ENCODE measurements at places on chromosomes 7 and 10.
A peak's percentile ranks its signal among the peaks of the same experiment; 100 is the strongest.

- ATAC-seq: no peak
Observed at GRCh38 chr7:135321556-135321955, 87.9 kb downstream of the STRA8 start.

DNA sequence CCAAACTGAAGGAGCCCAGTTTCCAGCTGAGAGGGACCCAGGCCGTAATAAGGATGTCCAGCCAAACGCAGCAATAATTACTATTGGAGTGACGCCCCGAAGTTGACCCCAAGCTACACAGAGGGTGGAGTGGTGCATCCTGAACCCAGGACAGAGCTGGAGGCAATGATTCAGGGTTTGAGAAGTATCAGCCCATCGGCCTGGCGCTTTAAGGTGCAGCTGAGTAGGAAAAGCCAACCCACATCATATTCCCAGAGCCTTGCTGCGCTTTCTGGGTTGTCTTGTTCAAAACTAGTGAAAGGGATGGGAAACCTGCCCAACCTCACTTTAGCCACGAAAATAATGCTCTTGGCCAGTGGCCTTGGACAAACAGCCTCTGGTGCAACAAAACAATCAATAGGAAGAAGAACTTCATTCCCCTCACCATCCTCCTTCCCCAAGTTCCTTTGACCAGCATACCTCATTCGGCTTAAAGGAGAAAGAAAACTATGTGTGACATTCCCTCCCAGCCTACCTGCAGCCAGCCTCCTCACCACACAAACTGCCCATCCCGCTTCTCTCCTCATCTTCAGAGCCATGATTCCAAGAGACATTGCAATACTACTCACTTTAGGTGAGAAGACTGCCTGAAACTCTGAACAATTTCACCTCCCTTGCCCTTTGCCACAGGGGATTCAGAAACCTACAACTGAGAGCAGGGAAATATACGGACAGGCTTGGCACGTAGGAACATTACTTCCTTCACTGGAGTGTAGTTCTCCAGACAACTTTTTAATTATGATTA is 217.2 kb upstream of the MKLN1 start:
- no peak for ATAC-seq

- no peak for ATAC-seq
Observed at GRCh38 chr10:69570050-69570816, 3.0 kb downstream of the NEUROG3 start.

- ATAC-seq: no peak
Observed at GRCh38 chr7:49150486-49150885, 226.1 kb downstream of the CDC14C start.

DNA sequence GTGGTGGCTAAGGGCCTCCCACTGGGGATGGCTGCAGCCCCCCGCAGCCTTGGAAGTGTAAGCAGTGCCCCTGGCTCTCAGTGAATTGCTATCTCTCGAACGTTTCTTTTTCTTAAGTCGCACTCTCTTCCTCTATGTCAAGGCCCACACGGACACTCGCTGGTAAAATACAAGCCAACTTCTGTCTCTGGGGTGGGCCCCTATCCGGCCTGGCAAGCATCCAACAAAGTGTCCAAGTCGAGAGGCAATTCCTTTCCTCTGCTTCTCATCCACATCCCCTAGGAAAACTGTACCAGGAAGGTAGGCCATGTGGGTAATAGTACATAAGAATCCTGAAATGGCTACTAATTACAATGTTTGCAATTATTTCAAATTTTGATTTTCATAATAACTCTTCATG is 194.9 kb upstream of the MGMT start:
- ATAC-seq: no peak

- ATAC-seq: no peak
Observed at GRCh38 chr7:146129296-146129695, 12.7 kb downstream of the CNTNAP2 start.

- peak; percentile 76 for ATAC-seq
Observed at GRCh38 chr10:26780793-26781601, 79.8 kb downstream of the ABI1 start.

- ATAC-seq: peak; percentile 4
Observed at GRCh38 chr10:94546049-94546900, 687 bp downstream of the HELLS start.

DNA sequence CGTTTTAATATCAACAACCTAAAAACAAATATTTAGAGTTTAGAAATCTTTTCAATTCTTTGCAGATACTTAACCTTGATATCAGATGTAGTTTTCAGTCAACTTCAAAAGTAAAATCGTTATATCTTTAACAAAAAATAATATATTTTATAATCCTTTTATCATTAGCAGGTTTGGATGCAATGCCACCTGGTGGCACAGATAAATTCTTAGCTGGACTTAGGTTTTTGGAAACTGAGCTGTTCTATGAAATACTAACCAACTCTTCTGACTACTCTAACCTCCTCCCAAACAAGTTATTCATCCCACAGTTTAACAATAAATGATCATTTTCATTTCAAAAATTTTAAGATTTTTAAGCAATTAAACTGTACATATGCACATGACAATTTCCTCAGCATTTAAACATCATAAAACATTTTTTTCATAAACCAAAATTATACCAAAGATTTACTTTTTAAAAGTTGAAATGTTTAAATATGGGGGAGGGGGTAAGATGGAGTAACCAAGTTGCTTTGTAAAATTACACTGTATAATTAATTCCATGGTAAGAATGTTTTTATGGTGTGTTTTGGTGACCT is 56.9 kb downstream of the HIBADH start:
- no peak for ATAC-seq

GRCh38 chr7:3430588-3430987 is 129.5 kb downstream of the SDK1 start:
- no peak for ATAC-seq

- ATAC-seq: no peak
Observed at GRCh38 chr10:130531312-130531711, 395.1 kb downstream of the GLRX3 start.

DNA sequence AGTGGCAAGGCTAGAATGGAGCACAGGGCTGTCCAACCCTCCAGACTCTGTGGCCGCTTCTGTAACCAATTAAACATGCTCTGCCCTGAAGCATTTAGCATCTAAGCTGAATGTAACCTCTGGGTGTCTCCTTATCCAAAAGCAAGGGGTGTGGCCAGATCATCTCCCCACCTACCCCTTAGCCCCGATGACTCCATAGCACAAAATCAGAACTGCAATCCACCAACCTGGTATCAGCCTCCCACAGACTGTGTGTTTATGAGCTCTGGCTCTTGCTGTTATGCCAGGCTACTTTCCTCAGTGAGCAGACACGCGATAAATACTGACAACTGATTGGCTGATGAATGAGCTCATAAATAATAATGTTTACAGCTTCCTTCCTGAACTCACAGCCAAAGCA is 3.2 kb downstream of the FRMD4A start:
- ATAC-seq: no peak

GRCh38 chr7:116111475-116111874 is 80.9 kb upstream of the TFEC start:
- no peak for ATAC-seq

GRCh38 chr7:79653136-79653631 is 199.7 kb upstream of the MAGI2 start:
- no peak for ATAC-seq

- no peak for ATAC-seq
Observed at GRCh38 chr10:71863203-71863602, 12.2 kb upstream of the PSAP start.
